Nucleus accumbens (tissue), 56 donors: ENCODE measurements at places on chromosomes 1 and 21.
A peak's percentile ranks its signal among the peaks of the same experiment; 100 is the strongest.

DNA sequence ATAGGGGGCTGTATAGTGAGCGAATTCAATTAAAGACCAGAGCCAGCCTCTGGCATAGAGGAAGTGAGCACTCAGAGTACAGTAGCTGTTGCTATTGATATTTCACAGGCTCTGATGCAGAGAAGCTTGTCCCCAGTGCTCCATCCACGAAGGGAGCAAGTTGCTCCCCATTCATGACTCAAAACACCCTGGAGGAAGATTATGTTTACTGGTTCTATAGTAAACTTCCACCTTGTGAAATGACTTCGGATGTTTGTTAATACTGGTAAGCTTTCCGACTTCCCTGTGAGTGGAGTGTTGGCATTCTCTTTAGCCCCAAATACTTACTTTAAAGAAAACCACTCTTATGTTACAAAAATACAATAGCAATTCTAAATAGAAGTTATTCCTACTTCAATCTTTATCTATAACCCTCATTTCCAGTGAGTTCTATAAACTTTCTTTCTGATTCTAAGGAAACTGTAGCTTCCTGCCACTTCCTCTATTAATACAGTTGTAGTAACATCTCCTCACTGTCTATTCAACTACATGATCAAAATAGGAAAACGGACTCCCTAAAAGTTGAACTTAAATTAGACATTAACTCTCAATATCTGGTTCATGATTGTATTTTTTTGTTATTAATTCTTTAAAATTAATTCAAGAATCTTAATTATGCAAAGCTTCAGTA lies 46.4 kb downstream of the ZNF281 start:
- no peak for DNase-seq

DNA sequence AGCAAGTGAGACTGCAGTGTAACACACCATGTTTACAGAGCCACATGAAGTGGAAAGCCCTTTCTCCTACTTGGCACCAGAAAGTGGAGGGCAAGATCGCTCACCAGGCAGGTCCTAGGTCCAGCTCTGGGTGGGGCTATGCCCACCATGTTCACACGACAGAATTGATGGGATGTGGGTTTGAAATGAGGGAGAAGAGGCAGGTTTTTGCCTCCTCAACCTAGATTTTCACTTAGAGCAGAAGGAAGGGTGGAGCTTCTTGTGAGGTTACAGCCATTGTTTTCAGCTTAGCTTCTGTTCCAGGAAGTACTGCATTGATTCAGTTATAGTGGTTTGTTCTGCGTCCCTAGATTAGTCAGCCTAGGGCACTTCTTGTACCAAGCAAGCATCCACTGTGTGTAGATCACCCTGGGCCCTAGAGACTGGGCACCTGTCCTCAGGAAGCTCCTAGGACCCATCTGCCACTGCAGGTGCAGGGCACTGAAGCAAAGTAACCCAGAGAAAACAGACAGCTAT lies 2.3 kb downstream of the CD53 start:
- no peak for DNase-seq

GRCh38 chr1:44801491-44802305 lies 1.5 kb downstream of the PLK3 start:
- DNase-seq, result no peak

- peak; percentile 60 for DNase-seq
Measured at GRCh38 chr1:235074523-235075047, 54.1 kb downstream of the TOMM20 start.

DNA sequence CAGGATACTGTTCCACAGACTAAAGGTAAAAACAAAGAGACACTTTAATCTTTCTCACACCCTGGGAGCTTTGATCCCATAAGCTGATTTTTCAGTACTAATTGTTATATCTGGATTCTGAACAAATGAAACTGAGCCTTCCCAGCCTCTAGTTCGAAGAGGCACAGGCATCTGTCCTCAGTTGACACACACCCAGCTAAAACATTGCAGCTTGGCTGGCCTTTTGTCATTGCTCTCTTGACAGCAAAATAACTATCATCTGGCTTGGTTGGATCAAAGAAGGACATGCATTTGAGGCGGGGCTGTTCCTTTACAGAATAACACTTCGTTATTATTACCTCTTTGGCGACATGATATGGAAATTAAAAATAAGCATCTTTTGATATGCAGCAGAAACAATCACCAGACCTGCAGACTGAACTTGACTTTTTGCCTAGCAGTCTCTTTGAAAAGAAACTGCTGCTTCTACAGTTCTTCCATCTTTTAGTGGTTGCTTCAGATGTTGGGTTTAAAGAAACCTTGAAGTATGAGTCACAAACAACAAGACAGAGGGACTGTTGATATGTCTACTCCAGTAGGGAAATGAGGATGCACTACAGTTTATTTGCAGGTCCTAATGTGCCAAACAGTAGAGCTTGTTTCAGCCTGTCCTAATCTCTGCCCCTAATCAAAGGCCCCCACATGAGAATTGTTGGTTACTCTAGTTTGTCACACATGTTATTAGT lies 166.5 kb downstream of the TPR start:
- no peak for DNase-seq

GRCh38 chr1:203628201-203629015 lies 1.8 kb downstream of the ATP2B4 start:
- DNase-seq, result no peak

DNA sequence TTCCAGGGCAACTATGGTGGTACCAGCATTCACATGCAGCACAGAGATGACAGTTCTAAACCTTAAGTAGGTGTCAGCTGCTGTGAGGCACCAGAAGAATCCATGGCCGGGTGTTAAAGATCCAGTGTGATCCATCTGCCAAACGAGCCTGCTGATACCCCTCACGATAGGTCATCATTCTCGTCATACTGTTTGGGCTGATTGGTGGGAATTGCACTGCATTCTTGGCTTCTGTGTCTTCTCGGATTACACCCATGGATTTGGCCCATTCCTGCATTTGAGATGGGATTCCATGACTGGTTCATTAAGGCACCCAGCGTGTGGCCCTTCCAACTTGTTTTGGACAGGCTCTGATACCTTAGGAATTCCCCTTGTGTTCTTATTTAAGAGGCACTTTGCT lies 55.2 kb downstream of the ST6GALNAC3 start:
- DNase-seq, result no peak

DNA sequence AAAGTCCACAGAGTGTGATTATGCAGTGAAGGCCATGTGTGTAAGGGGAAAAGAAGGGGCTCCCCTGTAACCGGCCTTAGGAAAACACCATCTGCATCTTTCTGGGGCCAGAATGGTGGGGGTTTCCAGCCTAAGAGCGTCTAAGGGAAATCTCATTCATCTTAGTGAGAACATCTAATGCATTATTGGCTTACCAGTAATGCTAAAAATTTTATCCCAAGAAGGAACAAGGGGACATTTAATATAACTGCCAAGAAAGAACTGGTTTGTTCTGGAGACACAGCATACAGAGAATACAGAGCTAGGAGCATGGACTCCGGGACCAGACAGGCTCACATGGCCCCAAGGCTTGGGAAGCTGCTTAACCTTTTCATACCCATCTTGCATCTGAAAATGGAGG lies 58.3 kb upstream of the DSCAM start:
- DNase-seq, result no peak

DNA sequence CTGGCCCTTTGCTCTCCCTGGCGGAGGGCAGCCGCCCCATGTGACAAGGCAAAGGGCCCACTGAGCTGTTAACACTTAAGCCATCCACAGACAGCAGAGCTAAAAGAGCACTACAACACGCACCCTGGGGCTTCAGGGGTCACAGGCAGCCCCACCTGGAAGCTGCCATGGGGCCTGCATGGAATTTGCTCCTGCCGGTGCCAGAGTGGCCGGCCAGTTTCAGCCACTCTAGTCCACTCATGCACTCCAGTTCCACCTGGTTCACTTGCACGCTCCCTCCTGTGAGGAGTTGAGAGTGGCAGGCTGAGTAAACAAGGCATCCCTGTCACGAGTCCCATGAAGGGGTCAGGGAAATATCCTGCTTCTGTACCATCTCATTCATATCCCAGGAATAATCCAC lies 55.3 kb downstream of the RIMS3 start:
- no peak for DNase-seq

DNA sequence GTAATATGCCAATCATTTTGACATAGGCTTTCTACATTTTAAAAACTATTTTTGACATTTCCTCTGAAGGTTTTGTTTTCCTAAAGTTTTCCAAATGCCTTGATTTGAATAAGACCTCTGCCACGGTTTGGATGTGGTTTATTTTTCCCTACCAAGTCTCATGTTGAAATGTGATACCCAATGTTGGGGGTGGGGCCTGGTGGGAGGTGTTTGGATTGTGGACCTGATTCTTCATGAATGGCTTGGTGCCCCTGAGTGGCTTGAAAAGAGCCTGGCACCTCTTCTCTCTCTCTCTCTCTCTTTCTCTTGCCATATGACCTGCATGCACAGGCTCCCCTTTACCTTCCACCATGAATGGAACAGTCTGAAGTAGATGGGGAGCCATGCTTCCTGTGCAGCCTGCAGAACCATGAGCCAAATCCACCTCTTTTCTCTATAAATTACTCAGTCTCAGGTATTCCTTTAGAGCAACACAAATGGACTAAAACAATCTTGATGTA lies 14.8 kb downstream of the MMEL1 start:
- DNase-seq, result no peak

DNA sequence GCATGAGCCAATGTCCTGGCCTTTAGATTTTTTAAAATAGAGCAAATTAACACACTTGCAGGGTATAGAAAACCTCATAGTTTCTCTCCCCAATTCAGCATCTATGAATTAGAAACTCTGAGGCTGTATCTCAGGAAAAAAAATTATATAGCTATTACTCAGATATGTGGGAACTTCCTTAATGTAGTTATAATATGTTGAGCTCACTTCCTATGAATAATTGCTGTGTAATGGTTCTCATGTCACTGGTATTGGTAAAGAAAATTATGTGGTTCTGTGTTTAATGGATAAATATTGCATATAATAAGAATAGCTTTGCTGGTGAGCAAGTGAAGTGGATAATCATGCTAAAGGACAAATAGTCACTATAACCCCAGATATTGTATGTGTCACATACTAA lies 2019.8 kb downstream of the NCAM2 start:
- no peak for DNase-seq

- no peak for DNase-seq
Measured at GRCh38 chr21:32520875-32521735, 64.2 kb downstream of the TCP10L start.

DNA sequence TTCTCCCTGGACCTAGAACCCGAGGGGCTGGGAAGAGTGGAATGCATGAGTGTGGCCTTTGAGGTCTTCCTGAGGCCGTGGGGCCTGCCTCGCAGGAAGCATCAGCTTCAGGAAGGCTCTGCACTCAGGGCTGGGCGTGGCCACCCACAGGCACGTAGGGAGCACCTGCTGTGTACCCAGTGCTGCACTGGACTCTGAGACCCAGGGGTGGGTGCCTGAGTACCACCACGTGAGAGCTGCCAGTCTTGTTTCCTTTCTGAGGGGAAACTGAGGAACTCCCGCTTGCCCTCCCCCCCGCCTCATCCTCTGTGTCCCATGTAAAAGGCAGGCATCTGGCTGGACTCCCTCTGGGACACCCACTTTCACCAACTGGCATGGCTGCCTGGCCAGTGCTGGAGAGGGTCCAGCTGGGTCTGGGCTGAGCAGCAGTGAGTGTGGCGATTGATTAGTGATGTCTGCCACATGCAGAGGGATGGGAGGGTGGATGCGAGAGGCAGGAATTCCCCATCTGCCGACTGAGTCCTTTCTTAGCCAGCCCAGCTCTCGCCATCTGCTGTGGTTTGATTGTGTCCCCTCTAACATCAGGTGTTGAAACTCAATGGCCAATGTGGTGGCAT lies 30.2 kb upstream of the TTC34 start:
- no peak for DNase-seq

DNA sequence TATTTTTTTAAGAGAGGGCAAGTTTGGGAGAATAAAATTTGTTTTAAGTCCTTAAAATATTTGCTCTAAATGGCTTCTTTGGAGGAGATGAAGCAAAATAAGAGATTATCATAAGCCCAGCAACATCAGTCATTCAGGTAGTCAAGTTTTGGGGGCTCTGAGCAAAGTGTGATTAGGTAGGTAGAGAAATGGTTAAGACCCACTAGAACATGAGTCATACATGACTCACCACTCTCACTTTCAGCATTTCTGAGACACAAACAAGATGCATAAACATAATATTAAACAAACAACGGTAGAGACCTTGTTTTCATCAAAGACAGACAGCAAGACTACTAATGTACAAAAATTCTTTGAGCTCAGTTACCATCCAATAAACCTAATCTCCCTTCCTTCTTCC lies 272.2 kb downstream of the LMO4 start:
- DNase-seq, result no peak

- no peak for DNase-seq
Measured at GRCh38 chr1:225451340-225451739, 23.5 kb upstream of the LBR start.

GRCh38 chr1:91503332-91503900 lies 2.8 kb downstream of the CDC7 start:
- DNase-seq, result no peak

DNA sequence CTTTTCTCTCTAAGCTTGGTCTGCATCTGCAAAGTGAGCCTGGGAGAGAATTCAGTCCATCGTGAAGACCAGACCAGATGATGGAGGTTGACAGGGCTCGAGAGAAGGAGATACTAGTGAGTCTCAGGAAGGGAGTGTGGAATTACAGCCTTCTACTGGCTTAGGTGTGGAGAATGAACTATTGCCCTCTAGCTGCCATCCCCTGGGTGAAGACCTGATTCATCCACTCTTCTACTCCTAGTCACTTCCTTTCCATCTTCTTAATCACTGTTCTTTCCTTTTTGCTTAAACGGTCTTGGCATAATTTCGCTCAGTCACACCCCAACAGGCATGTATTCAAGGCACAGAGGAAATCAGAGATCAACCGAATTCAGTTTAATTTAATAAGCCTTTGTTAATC lies 34.0 kb upstream of the HSD17B7 start:
- DNase-seq, result no peak

- DNase-seq, result no peak
Measured at GRCh38 chr1:150563340-150564038, 14.3 kb downstream of the ADAMTSL4 start.

GRCh38 chr1:230356869-230357794 lies 69.0 kb downstream of the PGBD5 start:
- no peak for DNase-seq

- no peak for DNase-seq
Measured at GRCh38 chr1:22831729-22832413, 121.2 kb downstream of the EPHB2 start.

- no peak for DNase-seq
Measured at GRCh38 chr1:241985787-241986186, 13.1 kb downstream of the MAP1LC3C start.

GRCh38 chr21:19921211-19921610 lies 1077.0 kb upstream of the NCAM2 start:
- no peak for DNase-seq

DNA sequence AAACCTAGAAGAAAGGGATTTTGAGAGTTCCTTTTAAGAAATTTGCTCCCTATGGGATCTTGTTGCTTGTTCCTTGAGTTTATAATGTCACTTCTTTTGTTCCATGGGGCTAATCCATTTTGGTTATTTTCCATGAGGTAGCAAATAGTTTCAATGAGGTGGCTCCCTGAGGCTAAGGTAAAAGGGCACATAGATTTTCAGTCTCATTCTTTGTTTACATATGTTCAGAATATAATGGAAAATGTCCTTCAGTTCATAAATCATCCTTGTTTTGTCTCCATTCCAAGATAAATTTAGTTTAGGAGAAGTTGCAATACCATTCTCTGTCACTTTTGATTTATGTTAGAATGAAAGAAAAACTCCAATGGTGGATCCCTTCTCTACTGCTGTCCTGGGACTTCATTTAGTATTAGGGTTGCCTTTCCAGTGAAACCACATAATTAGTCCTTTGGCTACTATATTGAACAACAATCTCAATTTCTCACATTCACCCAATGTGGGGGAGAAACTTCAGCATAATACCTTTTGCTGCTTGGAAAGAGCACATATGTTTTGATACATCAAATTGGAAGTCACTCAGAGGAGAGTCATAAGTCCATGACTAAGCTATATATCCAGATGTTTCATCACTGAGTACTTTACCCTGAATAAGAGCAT lies 80.9 kb upstream of the ADAMTS5 start:
- no peak for DNase-seq
